ENCODE measurements at places on chromosomes 4 and X.
A peak's percentile ranks its signal among the peaks of the same experiment; 100 is the strongest.

DNA sequence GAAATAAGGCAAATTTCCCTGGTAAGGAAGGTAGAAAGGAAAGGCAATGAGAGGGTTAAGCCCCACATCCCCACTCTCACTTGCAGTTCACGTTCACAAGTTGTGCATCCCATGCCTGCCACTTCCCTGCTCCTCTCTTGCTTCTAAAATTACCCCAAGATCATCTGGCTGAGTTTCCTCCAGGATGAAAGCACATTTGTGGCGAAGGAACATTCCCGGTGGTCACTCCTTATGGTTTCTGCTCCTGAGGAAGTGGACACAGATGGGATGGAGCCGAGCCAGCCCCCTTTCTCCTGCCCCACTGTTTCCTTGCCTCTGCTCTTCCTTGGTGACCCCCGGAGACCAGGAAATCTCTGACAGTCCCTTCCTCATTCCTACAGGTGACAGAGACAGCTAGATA lies 37.5 kb downstream of the SPINK2 start:
- DNase-seq, result no peak

GRCh38 chrX:99572711-99573110 lies 837.4 kb downstream of the PCDH19 start:
- no peak for DNase-seq

- DNase-seq, result peak; percentile 85
Observed at GRCh38 chrX:74536152-74536831, 78.1 kb downstream of the RLIM start.

GRCh38 chrX:14508025-14508690 lies 21.2 kb upstream of the GLRA2 start:
- DNase-seq, result no peak

GRCh38 chr4:185311113-185311888 lies 84.4 kb downstream of the LRP2BP start:
- DNase-seq, result no peak

GRCh38 chr4:176584031-176584606 lies 208.6 kb downstream of the VEGFC start:
- no peak for DNase-seq

DNA sequence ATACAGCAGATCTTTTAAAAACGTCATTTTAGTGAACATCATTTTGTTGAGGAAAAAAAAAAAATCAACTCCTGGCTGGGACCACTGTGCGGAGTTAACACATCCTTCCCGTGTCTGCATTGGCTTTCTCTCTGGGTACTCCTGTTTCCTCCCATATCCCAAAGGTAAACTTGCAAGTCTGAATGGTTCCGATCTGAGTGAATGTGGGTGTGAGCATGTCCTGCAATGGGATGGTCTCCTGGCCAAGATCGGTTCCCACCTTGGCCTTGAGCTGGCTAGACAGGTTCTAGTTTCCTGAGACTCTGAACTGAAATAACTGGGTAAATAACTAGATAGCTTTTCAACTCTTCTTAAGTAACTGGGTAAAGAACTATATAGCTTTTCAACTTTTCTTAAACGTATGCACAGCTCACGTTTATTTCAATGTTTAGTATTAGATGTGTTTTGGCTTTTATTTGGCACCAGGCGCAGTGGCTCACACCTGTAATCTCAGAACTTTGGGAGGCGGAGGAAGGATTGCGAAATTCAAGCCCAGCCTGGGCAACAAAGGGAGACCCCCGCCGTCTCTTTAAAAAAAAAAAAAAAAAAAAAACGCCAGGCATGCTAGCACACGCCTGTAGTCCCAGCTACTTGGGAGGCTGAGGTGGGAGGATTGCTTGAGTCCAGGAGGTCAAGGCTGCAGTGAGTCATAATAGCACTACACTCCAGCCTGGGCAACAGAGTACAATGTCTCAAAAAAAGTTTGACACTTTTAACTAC lies 14.0 kb downstream of the RBMX start:
- DNase-seq, result no peak
